Psoas muscle (tissue), 8 donors: ENCODE measurements at places on chromosomes 2 and 18. TPM values are rescaled to one million over a fixed set of nuclear protein-coding genes. Genes with fewer than 3 reads are reported as not detected.

GRCh38 chr2:143475041-143475776, 346.0 kb downstream of the ARHGAP15 start:
- H3K27me3 ChIP-seq: no peaks in the 10 kb centered on the region
- H3K4me1 ChIP-seq: no peaks in the 10 kb centered on the region
- no peak for DNase-seq

- H3K4me3 ChIP-seq: no peak overlapping the region
- H3K27me3 ChIP-seq: no peaks in the 10 kb centered on the region
- no peak for DNase-seq
- peaks cover 36% of the 10 kb centered on the region for H3K36me3 ChIP-seq
- H3K27ac ChIP-seq: no peak overlapping the region
Measured at GRCh38 chr18:54205959-54206358, 18.5 kb downstream of the MBD2 start.

DNA sequence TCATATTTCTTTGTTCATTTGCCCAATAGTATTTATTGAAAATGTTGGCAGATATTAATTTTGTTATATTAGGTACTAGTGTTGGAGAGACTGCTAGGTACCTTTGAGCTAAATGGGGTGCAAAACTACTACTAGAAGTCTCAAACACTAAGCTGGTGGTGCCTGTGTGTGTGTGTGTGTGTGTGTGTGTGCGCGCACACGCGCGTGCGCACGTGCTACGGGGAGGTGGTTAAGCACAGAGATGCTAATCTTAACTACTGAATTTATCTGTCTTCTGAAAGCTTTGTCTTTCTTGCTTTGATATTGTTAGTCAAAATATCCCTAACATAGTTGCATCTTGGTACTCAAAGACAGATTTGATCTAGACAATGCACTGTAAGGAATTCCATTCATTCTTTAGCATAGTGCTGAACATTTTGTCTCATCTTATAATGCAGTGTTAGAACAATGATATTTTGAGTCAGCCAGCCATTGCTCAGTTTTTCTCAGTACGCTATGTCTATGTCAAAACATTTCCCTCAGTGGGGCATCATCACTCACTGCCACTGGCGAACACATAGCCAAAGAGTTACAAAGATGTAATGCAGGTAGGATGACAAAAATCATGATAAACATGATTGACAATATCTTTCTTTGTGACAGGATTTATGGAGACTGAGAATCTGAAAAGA, 396.0 kb upstream of the RGPD4 start:
- H3K27me3 ChIP-seq: no peaks in the 10 kb centered on the region
- H3K27ac ChIP-seq: no peak overlapping the region
- H3K36me3 ChIP-seq: no peaks in the 10 kb centered on the region
- no peak for DNase-seq

The GPR39 gene
- not detected for total RNA-seq

The TP53I3 gene
- 1.3 TPM for total RNA-seq
